HS-5 (cell line): ENCODE measurements at places on chromosomes 4 and X.

GRCh38 chr4:188139671-188140070 is 430 bp downstream of the TRIML1 start:
- DNase-seq, result no peak

DNA sequence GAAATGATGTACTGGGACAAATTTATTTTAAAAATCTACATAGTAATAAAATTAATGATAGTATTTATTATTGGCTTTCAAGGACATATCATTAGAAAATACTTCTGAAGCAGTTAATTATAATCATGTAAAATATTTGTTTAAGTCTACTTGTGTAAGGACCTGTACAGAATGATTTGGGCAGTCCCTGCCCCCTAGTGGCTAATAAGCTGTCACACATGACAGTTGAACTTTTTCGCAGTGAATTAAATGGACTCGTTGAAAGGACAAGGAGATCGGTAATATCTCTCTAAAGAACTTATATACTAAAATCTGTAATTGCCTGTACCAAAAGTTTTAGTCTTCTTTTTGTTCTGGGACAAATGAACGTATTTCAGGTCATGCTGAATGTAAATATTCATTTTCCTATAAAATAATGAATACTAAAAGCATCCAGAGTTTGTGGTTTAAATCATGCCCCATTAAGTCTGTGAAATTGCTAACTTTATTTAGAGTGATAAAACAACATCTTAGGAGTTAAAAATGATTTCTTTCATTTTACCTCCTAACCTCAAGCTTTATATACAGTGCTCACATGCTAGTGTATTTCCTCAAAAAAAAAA is 13.6 kb downstream of the EXOC1 start:
- DNase-seq, result peak; percentile 37

GRCh38 chr4:139740531-139741041 is 75.0 kb downstream of the MGST2 start:
- peak; percentile 46 for DNase-seq

- no peak for DNase-seq
Measured at GRCh38 chr4:31411565-31411964, 691.4 kb downstream of the PCDH7 start.

DNA sequence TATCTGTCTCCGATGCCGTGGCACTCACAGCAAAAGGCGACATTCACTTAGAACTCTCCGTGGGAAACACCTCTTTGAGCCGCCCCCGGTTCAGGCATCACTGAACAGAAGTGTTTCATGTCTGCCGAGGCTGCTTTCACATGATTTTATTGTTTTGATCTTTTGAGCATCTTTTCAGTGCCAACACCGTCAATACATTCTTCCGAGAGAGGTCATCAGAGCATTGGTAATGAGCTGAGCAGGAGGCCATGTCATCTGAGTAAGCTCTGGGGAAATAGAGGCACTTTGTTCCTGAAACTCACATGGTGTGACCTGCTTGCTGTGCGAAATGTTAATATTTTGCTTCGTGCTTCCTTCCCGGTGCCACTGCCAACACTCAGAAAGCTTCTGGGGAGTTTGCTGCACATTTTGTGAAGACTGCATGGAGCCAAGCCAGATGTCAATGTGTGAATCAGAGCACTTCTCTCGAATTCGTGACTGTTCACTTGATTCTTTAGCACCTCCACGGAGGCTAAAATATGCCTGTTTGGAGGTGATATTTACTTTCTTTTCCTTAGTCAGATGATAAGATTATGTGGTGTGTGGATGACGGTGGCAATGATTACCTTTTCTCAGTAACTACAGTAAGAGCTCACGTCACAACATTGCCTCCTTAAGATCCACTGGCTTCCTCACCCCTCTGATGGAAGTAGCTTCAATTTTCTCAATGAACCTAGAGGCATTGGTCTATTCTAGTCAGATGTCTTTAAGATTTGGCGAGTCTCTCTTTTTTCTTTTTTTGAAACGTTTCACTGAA is 222.3 kb upstream of the HS3ST1 start:
- DNase-seq, result no peak

DNA sequence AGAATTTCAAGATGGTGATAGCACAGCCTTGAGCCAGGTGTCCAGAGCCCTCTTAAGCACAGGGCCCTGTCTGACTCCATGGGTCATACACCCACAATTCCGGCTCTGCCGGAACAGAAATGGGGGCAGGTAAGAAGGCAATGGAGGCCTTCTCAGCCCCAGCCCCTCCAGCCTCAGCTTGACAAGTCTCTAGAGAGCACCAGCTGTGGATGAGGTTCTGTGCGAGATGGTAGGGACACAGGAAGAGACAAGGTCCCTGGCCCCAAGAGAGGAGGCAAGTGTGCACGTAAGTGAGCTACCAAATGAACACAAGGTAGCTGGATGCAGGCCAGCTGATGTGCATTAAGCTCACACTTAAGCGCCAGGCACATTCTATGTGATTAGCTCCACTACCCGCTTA is 2.4 kb upstream of the PRRG3 start:
- no peak for DNase-seq

GRCh38 chrX:114134465-114134864 is 449.4 kb upstream of the HTR2C start:
- DNase-seq, result peak; percentile 3
